ENCODE measurements at places on chromosomes 11 and 22. TPM values are rescaled to one million over a fixed set of nuclear protein-coding genes. Genes with fewer than 3 reads are reported as not detected.

The PRG3 gene
- not detected for total RNA-seq

The SLC25A17 gene
- 11.2 TPM for total RNA-seq

DNA sequence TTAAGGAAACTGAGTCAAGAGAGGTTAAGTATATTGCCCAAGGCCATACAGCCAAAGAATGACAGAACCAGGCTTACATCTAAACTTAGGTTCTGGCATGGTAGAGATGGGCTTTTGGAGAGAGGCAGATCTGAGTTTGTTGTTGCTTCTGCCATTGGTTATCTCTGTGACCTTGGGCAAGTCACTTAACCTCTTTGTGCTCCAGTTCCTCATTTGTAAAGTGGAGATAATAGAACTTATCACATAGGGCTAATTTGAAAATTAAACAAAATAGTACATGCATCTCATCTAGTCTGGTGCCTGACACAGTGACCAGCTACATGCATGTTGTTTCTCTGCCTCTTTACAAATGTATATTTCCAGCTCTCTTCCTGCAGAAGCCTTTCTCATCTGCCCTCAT, 47.0 kb upstream of the PLET1 start:
- DNase-seq: no peak

GRCh38 chr11:26087120-26087935, 244.6 kb upstream of the ANO3 start:
- no peak for DNase-seq

DNA sequence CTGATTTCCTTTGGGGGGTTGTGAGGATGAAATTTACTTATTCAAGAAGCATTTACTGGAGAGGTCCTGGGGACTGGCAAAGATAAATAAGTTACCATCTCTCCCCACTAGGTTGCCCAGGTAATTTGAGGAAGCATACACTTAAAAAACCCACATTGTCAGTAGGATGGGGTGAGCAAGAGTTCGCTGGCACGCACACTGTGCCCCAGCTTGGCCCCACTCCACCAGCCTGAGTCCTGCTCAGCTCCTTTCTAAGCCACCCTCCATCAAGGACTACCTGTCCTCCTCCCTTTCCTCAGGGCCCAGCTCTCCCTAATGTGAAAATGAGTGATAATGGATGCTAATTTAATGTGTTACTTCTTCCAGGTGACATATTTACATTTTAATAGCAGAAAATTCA, 216.5 kb upstream of the PLET1 start:
- no peak for DNase-seq

DNA sequence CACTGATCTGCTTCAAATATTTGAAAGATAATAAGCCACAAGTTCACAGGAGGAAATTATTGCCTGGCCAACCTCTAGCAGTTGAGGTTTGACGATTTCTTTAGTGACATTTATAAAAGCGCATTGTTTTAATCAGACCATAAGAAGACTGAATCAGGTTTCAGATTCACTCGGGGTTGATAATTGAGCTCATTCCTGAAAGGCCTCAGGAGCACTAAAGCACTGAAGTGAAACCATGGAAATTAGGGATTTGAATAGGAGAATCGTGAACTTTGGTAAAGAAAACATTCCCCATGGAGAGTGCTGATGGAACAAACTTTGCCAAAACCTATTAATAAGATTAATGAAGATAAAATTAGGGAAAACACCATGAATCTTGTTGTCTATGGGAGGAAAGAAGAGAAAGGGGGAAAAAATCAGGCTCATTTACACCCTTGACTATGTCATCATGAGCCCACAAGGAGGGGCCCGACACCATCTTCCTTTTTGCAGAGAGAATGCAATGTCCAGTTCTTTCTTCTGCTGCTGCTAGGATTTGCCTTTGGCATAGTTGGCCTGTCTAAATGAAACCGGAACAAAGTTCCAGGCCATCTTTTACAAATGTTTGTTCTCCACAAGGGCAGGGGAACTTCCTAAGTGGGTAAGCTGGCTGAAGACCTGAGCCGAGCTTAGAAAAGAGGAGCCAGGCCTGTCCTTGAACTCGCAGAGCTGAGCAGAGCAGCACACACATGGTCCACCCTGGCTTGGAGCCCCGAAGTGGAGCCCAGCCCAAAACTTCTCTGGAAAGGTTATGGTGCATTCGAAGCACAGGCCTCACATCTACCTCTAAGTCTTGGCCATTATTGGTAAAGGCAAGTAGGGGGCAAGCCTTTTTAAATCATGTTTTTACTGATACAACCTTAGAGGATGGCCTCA, 56.1 kb upstream of the EIF3M start:
- no peak for DNase-seq

- no peak for DNase-seq
These were observed 226.7 kb downstream of the BRD1 start for GRCh38 chr22:49600891-49601431.

GRCh38 chr22:50605002-50605612, 4.5 kb downstream of the MAPK8IP2 start:
- DNase-seq: no peak

DNA sequence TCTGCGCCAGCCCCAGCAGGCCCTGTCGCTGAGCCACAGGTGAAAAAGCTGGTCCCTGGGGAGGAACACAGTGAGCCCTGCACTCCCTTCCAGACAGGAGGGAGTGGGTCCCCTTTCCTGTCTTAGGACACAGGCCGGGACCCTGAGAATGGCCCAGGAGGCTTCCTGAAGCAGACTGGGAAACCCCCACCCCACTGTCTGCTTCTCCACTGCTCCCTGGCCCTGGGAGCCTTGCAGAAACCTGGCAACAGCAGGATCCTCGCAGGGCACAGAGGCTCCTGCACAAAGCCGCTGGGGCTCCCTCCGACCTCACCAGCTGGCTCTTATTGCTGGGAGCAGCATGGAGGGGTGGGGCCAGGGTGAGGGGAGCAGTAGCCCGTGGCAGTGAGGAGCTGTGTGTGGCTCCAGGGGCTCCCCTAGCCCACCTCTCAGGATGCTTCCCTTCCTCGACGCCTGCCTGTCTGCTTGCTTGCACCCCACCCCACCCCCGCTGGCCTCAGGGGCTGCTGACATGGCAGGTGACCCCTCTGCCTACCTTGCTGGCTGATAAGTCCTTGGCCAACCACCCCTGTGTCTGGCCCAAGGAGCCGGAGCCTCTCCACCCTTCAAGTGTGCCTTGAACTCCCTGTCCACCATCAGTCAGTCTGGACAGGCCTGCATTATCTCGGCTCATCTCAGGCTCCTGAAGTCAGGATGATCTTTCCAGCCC, 72.1 kb upstream of the KCNQ1OT1 start:
- DNase-seq: no peak

GRCh38 chr22:36144886-36145541, 15.5 kb downstream of the APOL3 start:
- DNase-seq: peak; percentile 80

- no peak for DNase-seq
These were observed 209.2 kb upstream of the SORL1-AS1 start for GRCh38 chr11:121661880-121662486.

- DNase-seq: no peak
These were observed 20.2 kb downstream of the STARD10 start for GRCh38 chr11:72773696-72774095.

- DNase-seq: no peak
These were observed 120.7 kb upstream of the TMEM45B start for GRCh38 chr11:129694966-129695365.
